DND-41 (cell line): ENCODE measurements at places on chromosomes 3 and 15.
A peak's percentile ranks its signal among the peaks of the same experiment; 100 is the strongest.

GRCh38 chr3:31137718-31138465 lies 243.4 kb upstream of the GADL1 start:
- no peak for DNase-seq

DNA sequence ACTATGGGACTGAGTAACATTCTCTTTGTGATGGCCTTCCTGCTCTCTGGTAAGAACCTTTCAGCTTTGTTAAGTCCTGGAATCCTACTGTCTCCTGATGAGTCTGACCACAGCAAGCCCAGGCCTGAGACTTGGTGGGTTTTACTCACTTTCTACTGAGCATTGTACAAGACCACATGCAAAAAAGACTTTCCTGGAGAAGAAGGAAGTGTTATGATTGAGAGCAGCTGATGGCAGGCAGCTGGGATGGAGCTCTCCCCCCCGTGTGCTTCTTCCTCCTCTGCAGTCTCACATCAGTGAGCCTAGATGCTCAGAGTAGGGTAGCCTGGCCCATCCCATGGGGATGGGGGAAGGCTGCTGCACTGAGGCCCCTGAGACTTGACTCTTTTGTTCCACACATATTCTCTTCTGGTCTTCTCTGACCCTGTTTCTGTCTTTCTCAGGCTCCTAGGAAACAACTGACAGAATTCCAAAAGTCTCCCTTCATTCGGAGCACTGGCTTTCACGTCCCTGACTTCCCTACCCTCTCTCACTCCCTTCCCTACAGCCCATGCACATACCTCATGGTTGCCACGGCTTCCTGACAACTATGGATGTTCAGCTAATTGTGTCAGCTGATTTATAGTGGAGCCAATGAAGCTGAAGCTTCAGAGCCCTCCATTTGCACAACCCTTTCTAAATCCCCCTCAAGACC lies 36.6 kb downstream of the CD86 start:
- no peak for DNase-seq

DNA sequence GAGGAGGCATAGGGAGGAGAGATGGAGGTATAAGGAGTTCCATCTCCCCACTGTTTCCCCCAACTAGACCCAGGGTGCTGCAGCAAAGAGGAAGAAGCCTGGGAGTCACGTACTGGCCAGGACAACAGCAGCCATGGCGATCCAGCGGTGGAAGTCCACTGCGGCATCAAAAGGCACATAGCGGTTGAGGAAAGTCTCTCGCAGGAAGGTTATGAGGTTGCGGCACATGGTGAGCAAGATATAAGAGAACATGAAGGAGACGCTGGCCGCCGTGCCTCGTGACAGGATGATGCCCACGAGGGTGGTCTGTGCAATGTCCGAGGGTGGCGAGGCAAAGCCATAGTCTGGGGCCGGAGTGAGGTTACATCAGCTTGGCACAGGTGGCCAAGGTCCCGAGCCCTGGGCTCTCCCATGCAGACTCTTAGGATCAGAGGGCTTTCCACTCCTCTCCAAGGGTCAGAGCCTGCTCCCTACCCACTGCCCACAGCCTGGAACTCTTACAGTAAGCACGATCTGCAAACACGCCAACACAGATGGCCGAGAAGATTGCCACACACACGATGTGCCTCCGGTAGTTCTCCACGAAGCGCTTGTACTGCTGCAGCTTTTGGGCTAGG lies 14.3 kb downstream of the DUOX2 start:
- DNase-seq: no peak

GRCh38 chr3:98731720-98732285 lies 31.3 kb upstream of the ST3GAL6 start:
- DNase-seq: peak; percentile 67

DNA sequence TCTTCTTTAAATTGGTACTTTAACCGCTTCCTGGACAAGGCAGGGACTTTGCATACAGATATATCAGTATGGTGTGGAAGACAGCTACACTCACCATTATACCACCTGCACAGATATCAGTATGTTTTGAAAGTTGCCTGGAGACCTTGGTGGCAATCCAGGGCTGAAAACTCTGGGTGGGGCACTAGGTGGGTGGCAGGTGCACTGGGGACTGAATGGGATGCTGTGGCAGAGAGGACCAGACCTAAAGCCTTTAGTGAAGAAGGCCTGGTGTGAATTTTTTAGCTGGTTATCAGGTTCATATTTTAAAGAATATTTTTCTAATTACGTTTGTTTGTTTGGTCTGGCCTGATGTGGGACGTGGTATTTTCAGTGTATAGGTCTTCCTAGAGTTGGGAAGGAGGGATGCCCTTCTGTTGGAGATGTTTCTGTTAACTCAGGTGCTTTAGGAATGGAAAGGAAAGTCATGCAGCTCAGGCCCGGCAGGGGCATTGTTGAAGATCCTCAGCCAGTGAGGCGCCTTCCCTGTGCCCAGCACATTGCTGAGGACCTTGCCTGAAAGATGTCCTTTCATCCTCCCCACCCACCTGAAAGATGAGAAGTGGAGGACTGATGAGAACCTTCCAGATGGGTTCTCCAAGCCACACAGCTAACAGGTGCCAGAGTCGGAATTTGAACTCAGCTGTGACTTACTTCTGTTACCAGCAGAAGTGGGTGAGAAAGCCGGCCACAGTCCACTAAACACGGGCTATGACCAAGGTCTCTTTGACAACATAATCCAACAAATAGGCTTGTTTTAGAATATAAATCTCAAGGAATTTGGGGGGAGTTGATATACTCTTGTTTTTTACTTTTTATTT lies 77.3 kb downstream of the APBA2 start:
- DNase-seq: no peak

- no peak for DNase-seq
These were observed 131.1 kb downstream of the PYDC2 start for GRCh38 chr3:191592105-191592504.

DNA sequence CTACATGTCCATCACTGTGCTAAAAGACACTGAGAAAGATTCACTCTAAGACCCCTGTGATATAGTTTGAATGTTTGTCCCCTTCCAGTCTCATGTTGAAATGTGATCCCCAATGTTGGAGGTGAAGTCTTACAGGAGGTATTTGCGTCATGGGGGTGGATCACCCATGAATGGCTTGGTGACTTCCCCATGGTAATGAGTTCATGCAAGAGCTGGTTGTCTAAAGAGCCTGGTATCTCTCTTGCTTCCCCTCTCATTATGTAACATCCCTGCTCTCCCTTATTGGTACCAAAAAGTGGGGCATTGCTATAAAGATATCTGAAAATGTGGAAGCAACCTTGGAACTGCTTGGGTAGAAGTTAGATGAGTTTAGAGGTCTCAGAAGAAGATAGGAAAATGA lies 32.2 kb upstream of the FAM174B start:
- DNase-seq: no peak

DNA sequence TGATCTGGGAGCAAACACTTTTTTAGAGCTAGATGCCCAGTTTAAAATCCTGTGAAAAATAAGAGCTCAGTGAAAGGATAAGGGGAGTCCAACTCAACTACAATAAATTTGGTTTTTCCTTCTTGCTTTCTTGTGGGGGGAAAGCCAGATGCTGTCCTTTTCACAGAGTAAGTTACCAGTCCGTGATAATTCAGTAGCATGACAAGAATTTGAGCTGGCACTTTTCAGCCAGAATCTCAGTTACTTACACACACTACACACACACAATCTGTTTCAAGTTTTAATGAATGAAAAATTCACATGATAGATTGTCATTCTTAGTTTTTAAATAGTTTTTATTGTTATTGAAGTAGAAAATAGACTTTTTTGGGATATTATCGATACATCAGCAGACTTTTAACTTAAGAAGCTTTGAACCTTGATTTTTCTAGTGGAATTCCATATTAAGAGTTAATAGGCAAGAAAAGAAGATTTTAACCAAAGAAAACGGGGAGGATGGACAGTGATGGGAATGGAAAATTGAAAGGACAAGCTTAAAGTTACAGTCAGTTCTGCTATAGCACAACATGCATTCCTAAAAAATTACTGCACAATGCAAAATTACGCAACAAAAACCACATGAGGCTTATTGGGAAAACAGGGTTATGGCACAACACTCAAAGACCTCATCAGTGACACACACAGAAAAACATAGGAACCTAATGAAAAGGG lies 47.0 kb downstream of the PSMD6 start:
- DNase-seq: no peak

GRCh38 chr3:18062657-18063025 lies 320.2 kb upstream of the TBC1D5 start:
- DNase-seq: no peak

- peak; percentile 49 for DNase-seq
These were observed 4.6 kb upstream of the EPB42 start for GRCh38 chr15:43225201-43225949.

GRCh38 chr3:23421811-23422516 lies 218.8 kb downstream of the UBE2E2 start:
- DNase-seq: no peak

- DNase-seq: no peak
These were observed 180.4 kb downstream of the GOLGA8K start for GRCh38 chr15:32222716-32223115.

DNA sequence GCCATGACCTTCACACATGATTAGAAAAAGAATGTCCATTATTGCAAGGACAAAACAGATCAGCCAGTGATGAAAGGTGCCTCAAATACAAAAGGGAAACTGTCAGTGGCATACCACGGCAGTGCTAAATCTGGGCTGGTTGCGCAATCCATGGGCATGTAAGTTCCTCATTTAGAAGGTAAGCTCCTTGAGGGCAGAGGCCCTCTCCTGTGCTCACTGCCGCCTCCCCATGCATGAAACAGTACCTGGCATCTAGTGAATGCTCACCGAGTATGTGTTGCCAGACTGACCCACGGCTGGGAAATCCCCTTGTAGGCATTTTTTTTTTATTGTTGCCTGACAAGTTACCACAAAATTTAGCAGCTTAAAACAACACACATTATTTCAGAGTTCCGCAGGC lies 312.1 kb upstream of the CHRM5 start:
- no peak for DNase-seq

- DNase-seq: no peak
These were observed 163.7 kb upstream of the LRTM1 start for GRCh38 chr3:55091381-55092225.

GRCh38 chr3:32733631-32734229 lies 48.7 kb downstream of the CNOT10 start:
- DNase-seq: no peak

- no peak for DNase-seq
These were observed 12.3 kb upstream of the PHLDB2 start for GRCh38 chr3:111846717-111847116.

DNA sequence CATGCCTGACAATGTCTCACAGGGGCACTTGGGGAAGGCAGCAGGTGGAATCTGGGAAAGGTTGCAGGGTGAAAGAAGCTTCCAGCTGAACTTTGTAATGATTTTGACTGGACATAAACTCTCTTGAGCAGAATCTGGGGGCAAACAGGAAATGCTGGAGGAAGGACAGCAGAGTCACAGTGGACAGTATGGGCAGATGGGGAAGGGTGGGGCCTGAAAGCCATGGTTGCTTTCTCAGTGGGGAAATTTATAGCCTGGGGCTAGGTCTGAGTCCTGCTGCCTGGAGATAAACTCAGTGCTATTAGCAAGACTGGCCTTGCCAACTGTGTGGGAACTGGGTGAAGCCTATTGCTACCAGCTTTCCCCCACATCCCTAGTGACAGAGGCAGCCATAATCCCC lies 203.2 kb downstream of the OSBPL10 start:
- DNase-seq: no peak

DNA sequence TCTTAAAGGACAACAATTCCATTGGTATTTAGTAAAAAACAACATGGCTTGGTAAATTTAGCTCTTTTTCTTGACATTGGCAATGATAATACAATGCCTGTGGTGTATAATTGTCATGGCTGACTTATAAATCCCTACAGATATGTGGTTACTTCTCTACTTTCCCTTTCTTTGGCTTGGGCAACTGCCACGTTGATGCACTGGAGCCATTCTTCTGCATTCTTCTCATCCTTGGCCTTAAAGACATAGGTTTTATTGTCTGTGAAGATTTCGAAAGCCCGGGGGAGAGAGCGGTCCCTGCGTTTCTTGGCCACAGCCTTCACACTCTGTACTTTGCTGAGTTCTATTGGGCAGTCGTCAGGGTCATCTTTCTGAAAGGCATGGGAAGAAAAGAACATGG lies 101.1 kb upstream of the CCNL1 start:
- no peak for DNase-seq

GRCh38 chr3:194632809-194633348 lies 340 bp downstream of the TMEM44 start:
- DNase-seq: peak; percentile 47

DNA sequence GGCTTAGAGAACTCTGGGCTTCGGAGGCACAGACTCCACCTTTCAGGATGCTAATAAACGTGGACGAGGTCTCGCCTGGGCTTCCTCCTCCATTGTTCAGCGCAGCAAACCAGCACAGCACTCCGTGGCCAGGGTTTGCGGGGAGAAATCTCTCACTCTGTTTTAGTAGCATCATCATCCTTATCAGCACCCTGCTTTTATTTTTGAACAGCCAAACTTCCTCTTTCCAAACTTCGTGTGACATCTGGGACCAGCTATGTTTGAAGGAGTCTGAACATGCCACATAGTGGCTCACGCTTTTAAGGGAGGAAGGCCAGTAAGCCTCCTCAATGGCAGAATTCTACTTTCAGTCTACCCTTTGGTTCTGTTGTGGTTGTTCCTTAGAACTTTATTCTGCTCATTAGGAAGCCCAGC lies 149.0 kb downstream of the PGPEP1L start:
- peak; percentile 32 for DNase-seq

- peak; percentile 93 for DNase-seq
These were observed 327.3 kb upstream of the TLE3 start for GRCh38 chr15:70424937-70425411.

- DNase-seq: no peak
These were observed 7.0 kb downstream of the ADIPOQ start for GRCh38 chr3:186849374-186849975.

DNA sequence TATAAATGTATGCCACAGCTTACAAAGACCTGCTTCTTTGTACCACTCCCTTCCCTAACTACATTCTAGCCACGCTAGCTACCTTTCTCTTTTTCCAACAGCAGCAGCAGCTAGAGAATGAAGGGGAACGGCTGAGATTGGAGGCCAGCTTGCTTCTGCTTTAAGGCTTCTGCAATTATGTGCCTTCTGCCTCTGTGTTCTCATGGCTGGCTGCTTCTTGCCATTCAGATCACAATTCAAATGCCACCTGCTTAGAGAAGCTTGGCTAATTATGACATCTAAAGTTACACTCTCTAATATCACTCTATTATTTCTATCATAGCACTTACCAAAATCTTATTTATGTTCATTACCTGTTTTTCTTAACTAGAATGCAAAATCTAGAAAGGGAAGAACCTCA lies 95.2 kb downstream of the RYK start:
- no peak for DNase-seq

- DNase-seq: no peak
These were observed 46.5 kb downstream of the ACAA1 start for GRCh38 chr3:38090453-38090852.
